Dermis microvascular lymphatic vessel endothelial cell (primary cell): ENCODE measurements at places on chromosomes 16 and 17. TPM values are rescaled to one million over a fixed set of nuclear protein-coding genes. Genes with fewer than 3 reads are reported as not detected.

ASGR1 gene
- 14.8 and 26.2 TPM in 2 replicates for total RNA-seq

TLCD1 gene
- total RNA-seq, result 0.89 and 1.5 TPM in 2 replicates

CCDC57 gene
- 2.8 and 5.4 TPM in 2 replicates for total RNA-seq

GGA3 gene
- total RNA-seq, result 6.3 and 12.0 TPM in 2 replicates

PHAF1 gene
- 9.6 and 15.0 TPM in 2 replicates for total RNA-seq

HS3ST4 gene
- 0.13 TPM in 1 of 2 replicates, not detected in the other for total RNA-seq

ZFHX3 gene
- 4.4 and 8.5 TPM in 2 replicates for total RNA-seq

C16orf87 gene
- 5.8 and 6.6 TPM in 2 replicates for total RNA-seq

DHRS7C gene
- total RNA-seq, result not detected in 2 replicates
